ENCODE measurements at places on chromosomes 12 and 14.

DNA sequence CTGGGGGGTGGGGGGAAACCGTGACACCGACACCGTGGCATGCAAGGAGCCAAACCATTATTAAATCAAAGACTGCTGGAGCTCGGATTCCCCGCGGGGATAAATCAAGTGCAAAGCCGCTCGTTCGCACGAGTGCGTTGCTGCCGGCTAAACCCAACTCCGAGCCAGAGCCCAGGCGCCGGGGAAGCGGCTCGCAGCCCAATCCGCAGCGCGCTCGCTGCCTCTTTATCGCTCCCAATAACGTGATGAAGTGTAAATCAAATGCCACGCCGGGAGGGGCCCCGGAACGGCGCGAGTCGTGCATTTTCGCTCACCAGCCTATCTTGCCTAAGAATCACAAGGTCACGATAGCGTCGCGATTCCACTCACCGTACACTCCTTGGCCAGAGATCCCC is 1.3 kb downstream of the MDGA2 start:
- no peak overlapping the region for H3K27ac ChIP-seq
- H3K4me1 ChIP-seq: no peaks in the 10 kb centered on the region
- H3K36me3 ChIP-seq: no peaks in the 10 kb centered on the region
- DNase-seq: peak; percentile 69
- peaks cover 23% of the 10 kb centered on the region for H3K27me3 ChIP-seq

- no peak overlapping the region for H3K27ac ChIP-seq
- DNase-seq: no peak
- H3K4me3 ChIP-seq: no peak overlapping the region
- no peaks in the 10 kb centered on the region for H3K4me1 ChIP-seq
- peaks cover 23% of the 10 kb centered on the region for H3K27me3 ChIP-seq
- no peaks in the 10 kb centered on the region for H3K36me3 ChIP-seq
Observed at GRCh38 chr12:106030210-106031071, 108.3 kb downstream of the NUAK1 start.

- no peaks in the 10 kb centered on the region for H3K4me1 ChIP-seq
- no peak overlapping the region for H3K27ac ChIP-seq
- no peaks in the 10 kb centered on the region for H3K27me3 ChIP-seq
- no peak overlapping the region for H3K4me3 ChIP-seq
- no peak for DNase-seq
- no peaks in the 10 kb centered on the region for H3K36me3 ChIP-seq
Observed at GRCh38 chr12:18706798-18707197, 31.0 kb downstream of the PLCZ1 start.

GRCh38 chr14:59695198-59695597 is 118.6 kb upstream of the CCDC175 start:
- peaks cover 7% of the 10 kb centered on the region for H3K4me1 ChIP-seq
- no peak overlapping the region for H3K27ac ChIP-seq
- H3K36me3 ChIP-seq: no peaks in the 10 kb centered on the region
- no peaks in the 10 kb centered on the region for H3K27me3 ChIP-seq
- no peak for DNase-seq

All from spleen (tissue), 13 donors.